ENCODE measurements at places on chromosomes 5 and 9.

- DNase-seq = no peak
Measured at GRCh38 chr9:88923092-88923491, 68.2 kb upstream of the S1PR3 start.

DNA sequence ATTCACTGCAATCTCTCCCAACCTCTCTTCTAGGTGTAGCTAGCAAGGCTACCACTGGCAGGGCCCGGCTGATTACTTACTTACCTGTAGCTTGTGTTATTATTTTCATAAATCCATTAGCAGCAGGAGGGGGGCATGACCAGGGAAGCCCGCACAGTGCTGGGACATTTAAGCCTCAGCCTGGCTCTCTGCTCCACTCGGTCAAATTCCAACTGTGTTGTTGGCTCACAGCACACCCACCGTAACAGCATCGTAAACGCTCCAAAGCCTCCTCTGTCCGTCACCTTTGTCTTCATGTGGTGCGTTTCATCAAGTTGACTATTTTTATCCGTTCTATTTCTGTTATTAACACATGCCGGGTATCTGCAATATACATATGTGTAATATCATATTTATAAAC is 264.7 kb downstream of the NSG2 start:
- DNase-seq = no peak

GRCh38 chr9:88106492-88106891 is 31.8 kb downstream of the SPATA31C2 start:
- DNase-seq = peak; percentile 15

DNA sequence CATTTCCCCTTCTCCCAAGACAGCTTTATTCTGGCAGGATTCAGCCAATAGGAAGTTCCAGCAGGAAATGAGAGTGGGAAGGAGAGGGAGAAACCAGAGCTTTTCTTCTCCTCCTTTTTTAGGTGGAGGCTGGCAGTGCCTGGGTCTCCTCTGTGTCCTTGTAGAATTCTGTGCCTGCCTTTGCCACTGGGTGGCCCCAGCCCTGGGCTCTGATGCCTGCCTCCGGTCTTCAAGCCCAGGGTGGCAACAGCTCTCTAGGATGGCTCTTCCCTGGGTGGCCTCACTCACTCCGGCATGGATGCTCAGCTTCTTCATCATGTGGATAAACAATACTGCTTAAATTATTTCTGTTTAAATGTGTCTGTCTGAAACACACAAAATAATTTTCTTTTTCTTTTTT is 694.8 kb downstream of the SEMA5A start:
- no peak for DNase-seq

- DNase-seq = no peak
Measured at GRCh38 chr5:15441433-15442192, 58.4 kb upstream of the FBXL7 start.

GRCh38 chr5:152105085-152105484 is 180.4 kb upstream of the GLRA1 start:
- DNase-seq = no peak

DNA sequence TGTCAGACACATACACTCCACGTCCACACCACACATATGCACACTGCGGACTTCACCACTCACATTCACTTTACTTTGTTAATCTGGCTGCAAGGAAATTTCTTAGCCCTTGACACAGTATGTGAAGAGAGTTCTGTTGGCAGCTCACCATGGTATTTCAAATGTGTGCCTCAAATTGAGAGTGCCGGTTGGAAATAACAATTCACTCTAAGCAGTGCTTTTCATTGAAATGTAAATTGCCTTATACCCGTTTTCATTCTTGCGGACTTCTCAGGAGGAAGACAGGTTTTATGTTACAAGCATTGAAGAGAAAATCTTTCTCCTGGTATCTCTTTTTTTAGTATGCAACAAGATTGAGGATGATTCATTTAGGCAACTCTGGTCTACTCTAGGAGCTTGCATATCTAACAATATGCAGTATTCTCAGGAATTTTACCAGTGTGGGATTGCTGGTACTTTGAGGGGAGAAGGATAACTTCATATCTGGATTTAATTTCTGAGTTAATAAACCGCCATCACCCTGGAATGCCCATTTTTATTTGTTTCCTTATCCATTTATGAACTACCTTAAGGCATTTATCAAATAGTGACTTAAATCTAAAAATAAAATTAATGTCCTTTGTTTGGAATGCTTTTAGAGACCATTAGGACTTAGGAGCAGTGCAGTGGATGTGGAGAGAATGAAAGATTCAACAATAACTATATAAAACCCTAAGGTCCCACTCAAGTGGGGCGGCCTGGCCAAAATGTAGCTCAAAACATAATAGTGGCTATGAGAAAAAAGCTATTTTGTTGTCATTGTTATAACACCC is 87.0 kb downstream of the IQGAP2 start:
- DNase-seq = no peak

- DNase-seq = no peak
Measured at GRCh38 chr5:73981704-73982103, 355.7 kb downstream of the ARHGEF28 start.

DNA sequence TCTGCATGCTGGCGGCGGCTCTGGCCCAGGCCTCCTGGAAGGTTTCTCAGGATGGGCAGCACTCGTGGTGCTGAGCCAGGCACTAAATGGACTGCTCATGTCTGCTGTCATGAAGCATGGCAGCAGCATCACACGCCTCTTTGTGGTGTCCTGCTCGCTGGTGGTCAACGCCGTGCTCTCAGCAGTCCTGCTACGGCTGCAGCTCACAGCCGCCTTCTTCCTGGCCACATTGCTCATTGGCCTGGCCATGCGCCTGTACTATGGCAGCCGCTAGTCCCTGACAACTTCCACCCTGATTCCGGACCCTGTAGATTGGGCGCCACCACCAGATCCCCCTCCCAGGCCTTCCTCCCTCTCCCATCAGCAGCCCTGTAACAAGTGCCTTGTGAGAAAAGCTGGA is 3.2 kb downstream of the SLC35A4 start:
- no peak for DNase-seq

DNA sequence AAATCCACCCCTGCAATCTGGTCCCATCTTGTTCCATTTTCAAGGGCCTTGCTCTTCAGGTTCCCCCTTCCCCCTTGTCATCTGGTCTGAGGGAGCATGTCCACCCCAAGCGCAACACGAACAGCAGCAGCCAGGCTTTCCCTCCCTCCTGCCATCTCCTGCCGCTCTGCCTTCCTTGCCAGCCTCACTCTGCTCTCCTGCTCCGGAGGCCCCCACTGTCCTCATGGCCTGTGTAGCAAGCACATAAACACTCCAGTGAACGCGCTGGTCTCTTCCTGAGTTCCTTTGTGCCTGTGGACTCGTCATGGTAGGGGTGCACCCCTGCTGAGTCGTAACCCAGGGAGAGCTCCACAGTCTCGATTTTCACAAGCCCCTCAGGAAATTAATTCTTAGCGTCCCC is 29.9 kb downstream of the TENT4A start:
- DNase-seq = no peak

GRCh38 chr5:67199859-67200258 is 3.3 kb upstream of the CD180 start:
- no peak for DNase-seq

DNA sequence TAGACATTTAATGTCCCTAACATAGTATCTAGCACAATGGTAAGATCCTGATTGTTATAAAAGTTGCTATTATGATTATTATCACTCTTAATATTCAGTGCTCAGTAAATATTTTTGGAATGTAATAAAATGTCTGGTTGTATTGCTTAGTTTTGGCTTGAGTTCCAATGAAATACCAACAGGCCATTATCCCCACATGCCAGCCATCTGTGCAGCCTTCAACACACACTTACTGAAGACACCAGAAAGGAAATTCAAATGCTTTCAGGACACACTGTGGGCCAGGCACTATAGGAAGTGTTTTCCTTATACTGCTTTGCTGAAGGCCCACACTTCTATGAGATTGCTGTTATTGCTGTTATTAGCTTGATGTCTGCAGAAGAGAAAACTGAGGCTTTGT is 157.5 kb downstream of the TRIM32 start:
- no peak for DNase-seq

DNA sequence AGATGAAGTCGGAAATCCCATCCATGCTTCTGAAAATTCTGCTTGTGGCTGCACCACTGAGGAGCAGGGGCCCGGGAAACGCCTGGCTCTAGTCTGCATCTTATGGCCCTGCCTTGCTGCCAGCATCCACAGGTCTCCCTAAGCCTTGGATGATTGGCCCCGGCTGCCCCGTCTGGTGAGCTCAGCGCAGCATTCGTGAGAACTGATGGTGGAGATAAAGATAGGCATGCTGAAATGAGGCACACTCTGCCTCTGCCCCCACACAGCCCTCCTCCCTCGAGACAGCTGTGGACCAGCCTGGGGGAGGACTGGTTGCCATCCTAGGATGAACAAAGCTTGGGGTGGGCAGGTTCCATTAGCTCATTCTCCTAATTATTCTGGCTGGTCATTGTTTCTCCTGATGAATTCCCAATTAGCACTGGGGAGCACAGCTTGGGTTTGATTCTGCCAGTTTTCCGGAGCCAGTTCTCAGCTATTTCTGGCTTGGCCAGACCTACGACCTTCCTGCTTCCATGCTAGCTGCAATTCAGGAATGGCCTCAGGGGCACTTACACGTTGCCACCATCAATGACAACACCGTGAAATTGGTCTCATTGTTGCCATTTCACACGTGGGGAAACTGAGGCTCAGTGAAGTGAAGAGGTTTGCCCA is 62.8 kb upstream of the CPEB4 start:
- no peak for DNase-seq

GRCh38 chr5:1162751-1163150 is 38.6 kb upstream of the SLC6A19 start:
- no peak for DNase-seq

- no peak for DNase-seq
Measured at GRCh38 chr9:26656003-26656870, 236.4 kb downstream of the CAAP1 start.

- no peak for DNase-seq
Measured at GRCh38 chr9:35811381-35812024, 559 bp downstream of the SPAG8 start.

- no peak for DNase-seq
Measured at GRCh38 chr9:11199335-11199734, 586.5 kb upstream of the PTPRD start.

- no peak for DNase-seq
Measured at GRCh38 chr9:82356871-82357270, 368.3 kb downstream of the SPATA31D1 start.

DNA sequence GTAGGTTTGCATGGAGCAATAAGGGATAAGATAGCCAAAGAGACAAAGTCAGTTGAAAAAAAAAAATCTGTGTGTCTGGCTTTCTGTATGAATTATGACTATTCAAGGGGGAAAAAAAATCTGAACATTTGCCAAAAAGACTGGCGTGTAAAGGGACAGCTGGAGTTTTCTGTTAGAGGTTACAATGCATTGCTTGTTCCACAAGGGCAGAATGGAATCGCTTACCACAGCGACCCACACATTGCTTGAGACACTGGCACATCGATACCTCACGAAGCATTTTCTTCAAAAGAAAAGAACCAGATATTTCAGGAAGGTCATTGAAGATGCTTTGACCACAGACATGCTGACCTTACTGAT is 327.8 kb downstream of the TMEM167A start:
- DNase-seq = peak; percentile 76

DNA sequence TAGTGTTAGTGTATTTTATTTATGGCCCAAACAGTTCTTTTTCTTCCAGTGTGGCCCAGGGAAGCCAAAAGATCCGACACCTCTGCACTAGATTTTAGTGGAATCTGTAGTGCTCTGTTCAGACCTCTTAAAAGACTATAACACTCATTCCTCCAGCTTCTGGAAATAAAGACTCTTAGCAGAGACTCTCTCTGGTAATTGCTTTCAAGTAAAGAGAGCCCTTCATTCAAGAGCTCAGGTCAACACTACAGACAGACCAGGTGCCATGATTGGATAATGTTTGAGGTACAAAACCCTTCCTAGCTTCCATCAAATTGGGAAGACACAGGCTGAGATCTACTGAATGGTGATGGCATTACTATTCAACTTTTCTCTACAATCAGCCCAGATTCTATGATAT is 255.8 kb downstream of the PRDM9 start:
- DNase-seq = no peak

DNA sequence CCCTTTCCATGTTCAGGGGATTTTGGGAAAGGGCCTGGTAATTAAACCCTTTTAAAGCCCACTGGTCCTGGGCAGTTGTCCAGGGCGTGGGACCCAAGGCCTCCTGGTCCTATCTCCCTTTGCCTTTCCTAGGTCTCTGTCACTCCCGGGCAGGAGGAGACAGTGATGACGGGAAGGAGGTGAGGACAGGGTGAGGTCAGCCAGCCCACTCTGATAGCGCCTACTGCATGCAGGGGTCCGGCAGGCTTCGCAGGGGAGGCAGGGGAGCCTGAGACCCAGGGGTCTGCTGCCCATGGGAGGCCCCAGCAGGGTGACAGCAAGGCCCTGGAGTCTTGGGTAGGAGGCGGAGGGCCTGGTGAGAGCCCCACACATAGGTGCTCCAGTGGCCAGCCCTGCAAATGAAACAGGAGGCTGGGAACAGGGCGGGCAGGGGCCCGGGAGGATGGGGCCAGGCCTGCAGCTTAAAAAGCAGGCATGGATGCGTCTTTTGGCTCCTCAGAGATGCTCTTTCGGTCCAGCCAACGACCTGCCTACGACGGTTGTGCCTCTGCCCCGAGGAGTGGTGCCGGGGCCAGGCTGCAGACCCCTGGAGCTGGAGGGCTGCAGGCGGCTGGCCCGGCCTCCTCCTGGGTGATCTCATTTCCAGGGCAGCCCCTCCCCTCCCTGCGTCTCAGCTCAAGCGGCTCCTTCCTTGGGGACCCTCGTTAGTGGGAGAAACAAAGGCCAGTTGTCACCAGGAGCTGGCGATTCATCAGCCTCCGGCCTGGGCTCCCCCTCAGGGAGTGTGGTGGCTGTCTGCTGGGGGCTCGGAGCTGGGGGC is 6.7 kb upstream of the RXRA start:
- DNase-seq = no peak

GRCh38 chr5:103237778-103238177 is 20.8 kb upstream of the MACIR start:
- no peak for DNase-seq

- no peak for DNase-seq
Measured at GRCh38 chr9:37325778-37326177, 96.7 kb upstream of the GRHPR start.

DNA sequence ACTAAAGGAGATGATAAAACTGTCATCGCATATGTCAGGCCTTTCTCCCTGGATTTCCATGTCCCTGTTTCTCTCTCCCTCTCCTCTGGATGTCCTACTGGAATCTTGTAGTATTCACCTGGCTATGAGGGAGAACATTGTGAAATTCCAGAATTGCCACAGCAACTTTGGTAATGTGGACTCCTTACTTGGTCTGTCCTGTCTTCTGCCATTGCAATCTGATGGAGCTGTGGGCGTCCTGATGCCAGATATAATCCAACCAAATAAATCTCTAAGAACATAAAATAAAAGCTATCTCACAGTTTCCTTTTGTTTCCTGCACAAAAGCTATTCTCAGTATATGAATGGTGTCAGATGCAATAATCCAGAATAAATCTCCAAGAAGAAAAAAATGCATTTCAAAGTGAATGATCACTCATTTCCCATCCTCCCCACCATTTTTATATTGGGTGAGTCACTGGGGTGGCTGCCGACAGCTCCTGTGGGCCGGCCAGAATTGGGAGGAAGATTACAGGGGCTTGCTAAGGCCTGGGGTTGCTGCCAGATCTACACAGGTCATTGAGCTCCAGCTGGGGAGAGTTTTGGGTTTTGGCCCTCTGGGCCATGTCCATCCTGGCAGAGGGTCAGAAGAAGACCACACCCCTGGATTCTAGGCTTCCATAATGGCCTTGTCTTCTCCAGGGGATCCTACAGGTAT is 160.7 kb upstream of the PITX1 start:
- no peak for DNase-seq

Measured in NCI-H1105 (cell line).